ENCODE measurements at places on chromosomes 12 and 14. TPM values are rescaled to one million over a fixed set of nuclear protein-coding genes. Genes with fewer than 3 reads are reported as not detected.

RFX4 gene
- total RNA-seq = not detected

COX8C gene
- total RNA-seq = 0.94 TPM

KCNC2 gene
- total RNA-seq = not detected

SOX5 gene
- 2.2 TPM for total RNA-seq

Measured in Right ventricle myocardium superior (tissue), 1 donor.